ENCODE measurements at places on chromosomes 1 and 21. TPM values are rescaled to one million over a fixed set of nuclear protein-coding genes. Genes with fewer than 3 reads are reported as not detected.

- DNase-seq: no peak
Measured at GRCh38 chr1:94614996-94615395, 73.4 kb upstream of the F3 start.

DNA sequence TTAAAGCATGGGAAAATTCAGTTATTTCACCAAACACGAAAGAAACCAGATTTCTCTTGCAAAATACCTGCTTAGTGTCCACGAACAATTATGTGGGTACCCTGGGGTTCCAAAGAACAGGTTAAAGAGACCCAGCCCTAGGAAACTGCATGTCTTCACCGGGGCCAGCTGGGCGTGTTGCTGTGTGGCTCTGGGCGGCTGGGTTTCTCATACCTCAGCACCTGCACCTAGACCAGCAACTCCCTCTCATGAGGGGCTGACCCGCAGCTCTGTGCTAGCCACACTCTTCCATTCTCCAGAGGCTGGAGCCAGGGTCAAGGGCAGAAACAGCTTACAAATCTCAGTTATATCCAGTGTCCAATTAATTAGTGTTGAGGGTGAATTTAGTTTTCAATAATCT lies 40.3 kb downstream of the ACP6 start:
- no peak for DNase-seq

GRCh38 chr1:228373681-228374571 lies 32.7 kb downstream of the TRIM11 start:
- DNase-seq: no peak

GRCh38 chr1:24948079-24948827 lies 18.2 kb upstream of the RUNX3 start:
- DNase-seq: no peak

DNA sequence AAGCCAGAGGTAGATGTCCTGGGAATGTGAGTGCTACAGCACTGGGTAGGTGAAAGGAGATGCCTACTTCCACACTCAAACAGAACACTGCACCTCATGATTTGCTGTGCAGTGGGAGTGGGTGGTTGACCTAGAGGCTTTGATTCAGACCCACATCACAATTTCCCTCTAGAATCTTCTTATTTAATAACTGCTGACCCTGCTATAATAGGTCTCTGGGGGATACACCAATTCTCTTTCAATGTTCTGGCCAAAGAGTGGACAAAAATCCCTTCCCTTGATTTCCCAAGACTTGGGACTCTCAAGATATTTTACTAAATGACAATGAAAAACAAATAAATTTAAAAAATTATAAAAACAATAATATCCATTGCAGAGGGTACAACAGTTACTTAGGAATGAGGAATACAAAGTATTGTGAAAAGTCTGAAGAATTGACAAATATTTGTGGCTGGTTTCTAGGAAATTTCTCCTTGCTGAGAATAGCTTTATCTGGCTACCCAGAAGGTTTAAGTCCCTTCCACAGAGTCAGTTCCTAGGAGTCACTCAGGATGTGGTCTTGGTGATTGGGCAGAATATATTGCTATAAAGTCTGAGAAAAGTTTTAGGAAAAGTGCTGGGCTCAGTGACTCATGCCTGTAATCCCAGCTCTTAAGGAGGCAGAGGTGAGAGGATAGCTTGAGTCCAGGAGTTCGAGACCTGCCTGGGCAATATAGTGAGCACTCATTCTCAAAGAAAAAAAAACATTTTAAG lies 2.4 kb upstream of the FCGR2A start:
- DNase-seq: no peak

The CNTN2 gene
- total RNA-seq: not detected

The IVL gene
- not detected for total RNA-seq

The C1orf35 gene
- 41.9 TPM for total RNA-seq

The KRTCAP2 gene
- 191 TPM for total RNA-seq

The ERICH3 gene
- total RNA-seq: not detected
